ENCODE measurements at places on chromosomes 16 and 17.

GRCh38 chr17:40014375-40014980, 762 bp upstream of the CSF3 start:
- no peak for DNase-seq

- no peak for DNase-seq
Measured at GRCh38 chr17:77882040-77882439, 76.5 kb upstream of the TNRC6C start.

GRCh38 chr17:66301367-66301863, 998 bp upstream of the PRKCA start:
- no peak for DNase-seq

- no peak for DNase-seq
Measured at GRCh38 chr17:36732351-36732750, 131.0 kb downstream of the MRM1 start.

DNA sequence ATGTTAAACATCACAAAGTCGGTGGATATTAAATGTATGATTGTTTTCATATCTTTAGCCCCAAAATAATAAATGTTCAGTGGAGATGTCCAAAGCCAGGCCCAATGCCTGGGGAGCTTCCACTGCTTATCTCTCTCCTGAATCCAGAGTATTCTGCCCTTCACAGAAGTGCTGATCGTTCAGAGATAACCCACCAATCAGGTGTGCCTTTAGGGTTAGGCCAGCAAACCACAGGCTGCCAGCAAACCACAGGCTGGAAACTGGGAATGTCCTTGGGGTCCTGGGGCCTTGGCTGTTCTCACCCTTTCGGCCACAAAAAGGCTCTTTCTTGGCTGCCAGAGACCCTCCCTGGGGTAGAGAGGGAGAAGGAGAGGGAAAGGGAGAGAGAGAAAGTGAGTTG, 33.9 kb downstream of the NXN start:
- DNase-seq = no peak

- no peak for DNase-seq
Measured at GRCh38 chr16:88482630-88483391, 29.7 kb downstream of the ZFPM1 start.

DNA sequence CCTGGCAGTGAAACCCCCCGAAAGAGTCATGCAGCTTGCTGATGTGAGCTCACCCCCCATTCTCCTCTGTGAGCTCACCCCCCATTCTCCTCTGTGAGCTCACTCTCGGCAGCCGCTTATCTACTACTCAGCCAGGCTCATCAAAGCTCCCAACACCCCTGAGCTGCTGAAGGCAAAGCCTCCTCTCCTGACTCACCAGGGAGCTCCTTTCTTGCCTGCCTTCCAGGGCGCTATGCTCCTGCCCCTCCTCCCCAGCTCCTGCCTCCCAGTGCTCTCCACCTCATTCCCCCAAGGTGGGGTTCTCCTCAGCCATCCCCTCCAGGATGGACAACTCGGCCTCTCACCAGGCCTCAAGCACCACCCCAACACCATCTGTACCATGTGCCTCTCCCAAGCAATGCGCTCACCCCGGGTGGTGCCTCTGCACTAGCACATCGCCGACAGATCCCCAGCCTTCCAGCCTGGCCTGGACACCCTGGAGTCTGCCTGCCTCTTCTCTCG, 27.7 kb upstream of the FAAP100 start:
- no peak for DNase-seq

DNA sequence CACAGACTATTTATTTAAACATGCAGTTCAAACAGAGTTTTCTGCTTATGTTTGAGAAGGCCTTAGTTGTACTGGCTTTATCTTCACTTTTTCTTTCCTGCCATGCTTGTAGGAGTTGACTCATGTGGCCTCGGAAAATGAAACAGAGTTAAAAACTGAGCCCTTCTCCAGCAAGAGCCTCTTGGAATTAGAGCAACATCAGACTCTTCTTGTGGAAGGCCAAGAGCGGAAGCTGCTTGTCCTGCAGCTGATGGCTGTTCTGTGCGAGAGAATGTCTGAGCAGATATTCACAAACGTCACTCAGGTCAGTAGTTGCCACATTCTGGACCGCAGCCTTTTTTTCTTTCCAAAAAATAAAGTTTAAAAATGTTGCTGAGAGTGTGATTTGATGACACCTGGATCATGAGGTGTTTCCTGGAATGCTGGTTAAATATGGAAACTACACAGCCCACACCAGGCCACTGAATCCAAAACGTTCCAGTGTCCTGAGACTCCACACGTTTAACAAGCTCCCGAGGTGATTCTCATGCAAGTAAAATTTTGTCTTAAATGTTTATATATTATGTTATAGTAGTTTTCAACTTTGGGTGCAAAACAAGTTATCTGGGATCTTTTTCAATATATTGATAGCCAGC, 65.9 kb downstream of the TANGO6 start:
- no peak for DNase-seq

- no peak for DNase-seq
Measured at GRCh38 chr17:76076146-76076764, 1.7 kb downstream of the GALR2 start.

DNA sequence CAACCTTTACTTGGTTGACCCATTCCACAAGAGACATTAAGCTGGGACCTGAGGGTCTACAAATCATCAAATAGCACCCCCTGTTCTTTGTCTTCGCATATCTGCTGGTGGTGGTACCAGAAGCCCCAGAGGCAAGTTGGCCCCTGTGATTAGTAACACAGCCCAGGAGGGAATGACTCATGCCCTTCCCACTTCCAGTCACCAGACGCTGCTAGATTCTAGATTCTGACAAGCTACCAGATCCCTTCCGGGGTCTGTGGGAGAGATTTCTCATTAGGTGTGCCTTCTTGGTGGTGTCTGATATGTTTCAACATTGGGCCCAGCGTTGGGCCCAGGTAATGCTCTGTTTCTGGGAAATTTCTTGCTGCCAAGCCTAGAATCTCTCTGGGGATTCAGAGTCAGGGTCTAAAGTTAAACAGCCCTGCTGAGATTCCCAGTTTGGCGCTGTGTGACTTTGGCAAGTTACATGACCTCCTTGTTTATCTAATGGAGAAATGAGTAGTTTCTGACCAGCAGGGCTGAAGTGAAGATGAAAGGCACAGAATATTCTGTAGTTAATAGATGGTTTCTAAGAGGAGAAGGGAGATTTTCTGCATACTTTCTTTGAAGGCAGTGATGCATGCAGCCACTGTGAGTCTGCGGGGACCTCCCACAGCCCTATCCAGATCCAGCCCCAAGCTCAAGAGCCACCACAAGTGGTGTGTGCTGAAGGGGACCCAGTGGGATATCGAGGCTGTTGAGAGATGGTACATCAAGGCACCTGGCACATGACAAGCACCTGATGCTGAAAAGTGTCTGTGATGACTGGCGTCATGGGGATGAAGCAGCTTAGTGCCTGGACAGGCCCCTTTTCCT, 3.9 kb downstream of the TRPV2 start:
- DNase-seq = peak; percentile 81

GRCh38 chr17:67026341-67026740, 18.0 kb upstream of the CACNG1 start:
- DNase-seq = no peak

DNA sequence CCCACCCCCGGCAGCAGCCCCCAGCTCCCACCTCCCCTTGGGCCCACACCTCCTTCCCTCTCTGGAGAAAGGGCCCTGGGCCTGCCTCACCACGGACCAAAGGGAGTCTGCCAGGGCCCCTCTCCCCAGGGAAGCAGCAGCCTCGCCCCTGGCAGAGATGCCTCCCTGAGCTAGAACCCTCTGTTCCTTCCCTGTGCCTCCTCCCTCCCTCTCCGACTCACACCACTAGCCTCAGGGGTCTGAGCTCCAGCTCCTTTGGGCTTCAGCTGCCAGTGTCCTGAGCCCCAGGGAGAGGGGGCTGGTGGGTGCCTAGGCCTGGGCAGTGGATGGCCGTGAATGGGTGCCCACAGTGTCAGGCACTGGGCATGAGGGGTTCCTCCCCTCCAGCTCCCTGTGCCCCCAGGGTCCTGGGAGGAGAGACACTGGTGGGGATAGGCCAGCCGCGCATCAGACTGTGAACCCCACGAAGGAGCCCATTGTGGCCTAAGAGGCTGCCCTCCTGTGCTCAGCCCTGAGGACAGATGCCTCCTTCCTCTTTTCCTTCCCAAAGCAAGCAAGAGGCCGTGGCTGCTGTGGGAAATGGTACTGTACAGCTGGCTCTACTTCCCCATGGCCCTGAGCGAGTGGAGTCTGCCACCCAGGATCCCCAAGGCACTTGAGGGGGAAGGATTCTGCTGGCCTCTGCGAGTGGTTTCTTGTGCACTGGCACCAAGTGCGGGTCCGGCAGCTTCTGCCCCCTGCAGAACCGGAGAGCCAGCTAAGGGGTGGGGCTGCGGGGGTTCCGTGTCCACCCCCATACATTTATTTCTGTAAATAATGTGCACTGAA, 20.7 kb downstream of the MMP15 start:
- no peak for DNase-seq

- DNase-seq = no peak
Measured at GRCh38 chr17:12547831-12548230, 117.9 kb upstream of the MYOCD start.

GRCh38 chr16:81528256-81528655, 83.6 kb downstream of the CMIP start:
- no peak for DNase-seq

DNA sequence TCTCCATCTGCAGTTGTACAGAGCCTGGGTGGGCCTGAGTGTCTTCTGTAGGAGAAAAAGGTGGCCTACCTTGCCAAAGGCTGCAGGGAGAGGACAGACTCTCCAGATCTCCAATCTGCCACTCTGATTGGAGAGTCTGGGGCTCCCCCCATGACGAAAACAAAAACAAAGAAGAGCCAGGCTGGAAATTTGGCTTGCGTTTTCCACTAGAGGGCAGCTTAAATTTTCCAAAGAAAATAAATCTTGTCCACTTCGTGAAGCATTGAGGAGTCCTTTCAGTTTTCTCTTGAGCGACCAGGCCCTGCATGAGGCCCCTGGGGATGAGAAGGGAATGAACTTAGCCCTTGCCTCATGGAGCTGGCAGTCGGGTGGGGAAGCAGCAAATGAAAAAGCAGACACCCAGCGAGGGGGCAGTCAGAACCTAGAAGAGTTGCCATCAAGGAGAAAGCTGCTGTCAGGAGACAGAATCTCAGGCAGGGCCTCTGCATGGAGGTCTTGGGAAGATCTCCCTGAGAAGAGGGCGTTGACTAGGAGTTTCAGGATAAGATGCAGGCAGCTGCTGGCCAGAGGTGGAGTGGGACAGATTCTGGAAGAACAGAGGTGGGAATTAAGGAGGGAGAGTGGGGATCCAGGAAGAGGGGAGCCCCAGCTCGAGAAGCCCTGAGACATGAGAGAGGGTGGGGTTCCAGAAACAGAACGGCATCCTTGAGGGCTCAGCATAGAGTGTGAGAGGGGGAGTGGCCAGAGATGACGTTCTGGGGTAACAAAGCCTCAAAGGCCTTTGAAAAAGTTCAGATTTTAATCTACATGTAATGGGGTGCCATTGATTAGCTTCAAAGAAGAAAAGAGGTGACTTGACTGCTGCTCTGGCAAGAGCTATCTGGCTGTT, 8.4 kb upstream of the SHCBP1 start:
- DNase-seq = no peak
